Purkinje cell (primary cell): ENCODE measurements at places on chromosomes 11 and 22. TPM values are rescaled to one million over a fixed set of nuclear protein-coding genes. Genes with fewer than 3 reads are reported as not detected.

OR52H1 gene
- polyA plus RNA-seq: not detected in 2 replicates

CDC42BPG gene
- polyA plus RNA-seq: not detected in 2 replicates

CD248 gene
- polyA plus RNA-seq: not detected in 2 replicates

NXPE2 gene
- 0.30 TPM in 1 of 2 replicates, not detected in the other for polyA plus RNA-seq

NAALAD2 gene
- polyA plus RNA-seq: 10.0 and 20.0 TPM in 2 replicates

SAA1 gene
- polyA plus RNA-seq: not detected in 2 replicates

NXPE4 gene
- polyA plus RNA-seq: not detected in 2 replicates

OR51E2 gene
- not detected in 2 replicates for polyA plus RNA-seq

PLAAT3 gene
- polyA plus RNA-seq: 6.3 and 13.5 TPM in 2 replicates

HOATZ gene
- polyA plus RNA-seq: not detected in 2 replicates

CENPM gene
- polyA plus RNA-seq: 1.5 and 3.4 TPM in 2 replicates

CTSW gene
- not detected in 2 replicates for polyA plus RNA-seq

F2 gene
- polyA plus RNA-seq: not detected in 2 replicates

CLCF1 gene
- polyA plus RNA-seq: not detected in 2 replicates

ZFPL1 gene
- polyA plus RNA-seq: 11.0 and 14.9 TPM in 2 replicates

FGF3 gene
- not detected in 2 replicates for polyA plus RNA-seq

GRM5 gene
- polyA plus RNA-seq: 4.0 and 6.9 TPM in 2 replicates

VPREB1 gene
- polyA plus RNA-seq: not detected in 2 replicates

C22orf23 gene
- polyA plus RNA-seq: 0.69 and 4.0 TPM in 2 replicates

OR8K1 gene
- not detected in 2 replicates for polyA plus RNA-seq

KCNK4 gene
- 0.17 TPM in 1 of 2 replicates, not detected in the other for polyA plus RNA-seq

SYT12 gene
- 3.3 and 3.8 TPM in 2 replicates for polyA plus RNA-seq

GAL gene
- polyA plus RNA-seq: not detected in 2 replicates

MN1 gene
- 0.38 and 0.66 TPM in 2 replicates for polyA plus RNA-seq

EMID1 gene
- 0.98 TPM in 1 of 2 replicates, not detected in the other for polyA plus RNA-seq

IFITM10 gene
- polyA plus RNA-seq: 0.83 TPM in 1 of 2 replicates, not detected in the other

OR51B4 gene
- not detected in 2 replicates for polyA plus RNA-seq

APLNR gene
- not detected in 2 replicates for polyA plus RNA-seq

PNPLA3 gene
- polyA plus RNA-seq: 0.11 TPM in 1 of 2 replicates, not detected in the other

MYBPC3 gene
- 0.08 TPM in 1 of 2 replicates, not detected in the other for polyA plus RNA-seq

DDX25 gene
- polyA plus RNA-seq: 58.7 and 59.3 TPM in 2 replicates

TAGLN gene
- 4.3 and 7.1 TPM in 2 replicates for polyA plus RNA-seq

MPEG1 gene
- polyA plus RNA-seq: not detected in 2 replicates

ANGPTL5 gene
- polyA plus RNA-seq: 0.42 and 1.3 TPM in 2 replicates

ACRV1 gene
- polyA plus RNA-seq: 0.56 and 2.2 TPM in 2 replicates

FZD4 gene
- 0.13 and 0.74 TPM in 2 replicates for polyA plus RNA-seq

HBB gene
- 105 and 131 TPM in 2 replicates for polyA plus RNA-seq

OR8D1 gene
- polyA plus RNA-seq: not detected in 2 replicates

APOBEC3B gene
- polyA plus RNA-seq: not detected in 2 replicates

LGR4 gene
- 103 and 137 TPM in 2 replicates for polyA plus RNA-seq

APOBEC3C gene
- polyA plus RNA-seq: not detected in 2 replicates

CCDC90B gene
- 112 and 145 TPM in 2 replicates for polyA plus RNA-seq

C1QTNF5 gene
- polyA plus RNA-seq: not detected in 2 replicates

CRYAB gene
- polyA plus RNA-seq: 517 and 524 TPM in 2 replicates

VWCE gene
- polyA plus RNA-seq: not detected in 2 replicates

MOV10L1 gene
- polyA plus RNA-seq: 1.6 and 1.9 TPM in 2 replicates

INSC gene
- polyA plus RNA-seq: 3.4 and 8.8 TPM in 2 replicates

GNG3 gene
- 926 and 1,510 TPM in 2 replicates for polyA plus RNA-seq

BTBD18 gene
- 0.24 TPM in 1 of 2 replicates, not detected in the other for polyA plus RNA-seq

SLN gene
- polyA plus RNA-seq: 12.9 TPM in 1 of 2 replicates, not detected in the other

PDE2A gene
- 4.7 and 6.0 TPM in 2 replicates for polyA plus RNA-seq

APOBEC3F gene
- not detected in 2 replicates for polyA plus RNA-seq
